ENCODE measurements at places on chromosomes 1 and 21.

- ATAC-seq: no peak
Observed at GRCh38 chr1:77036560-77036959, 169.3 kb downstream of the ST6GALNAC5 start.

GRCh38 chr1:25473653-25474225, 43.0 kb downstream of the MACO1 start:
- peak; percentile 53 for ATAC-seq

DNA sequence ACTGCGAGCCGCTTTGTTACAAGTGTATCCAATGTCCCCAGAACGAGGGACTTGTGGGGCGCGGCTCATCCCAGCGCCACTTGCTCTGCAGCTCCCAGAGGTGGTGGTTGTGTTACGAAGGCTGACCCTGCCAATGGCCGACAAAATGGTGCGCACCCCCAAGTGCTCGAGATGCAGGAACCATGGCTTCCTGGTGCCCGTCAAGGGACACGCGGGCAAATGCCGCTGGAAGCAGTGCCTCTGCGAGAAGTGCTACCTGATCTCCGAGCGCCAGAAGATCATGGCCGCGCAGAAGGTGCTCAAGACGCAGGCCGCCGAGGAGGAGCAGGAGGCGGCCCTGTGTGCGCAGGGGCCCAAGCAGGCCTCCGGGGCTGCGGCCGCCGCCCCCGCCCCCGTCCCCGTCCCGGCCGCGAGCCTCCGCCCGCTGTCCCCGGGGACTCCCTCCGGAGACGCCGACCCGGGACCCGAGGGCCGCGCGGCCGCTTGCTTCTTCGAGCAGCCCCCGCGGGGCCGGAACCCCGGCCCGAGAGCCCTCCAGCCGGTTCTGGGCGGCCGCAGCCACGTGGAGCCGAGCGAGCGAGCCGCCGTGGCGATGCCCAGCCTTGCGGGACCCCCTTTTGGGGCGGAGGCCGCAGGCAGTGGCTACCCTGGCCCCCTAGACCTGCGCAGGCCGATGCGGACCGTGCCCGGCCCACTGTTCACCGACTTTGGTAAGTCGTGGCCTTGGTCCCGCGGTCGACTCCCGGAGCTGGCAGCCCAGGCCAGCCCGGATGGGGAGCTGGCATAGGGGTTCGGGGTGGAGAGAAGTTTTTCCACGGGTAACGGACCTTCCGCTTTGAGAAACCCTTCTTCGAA, at the start of gene DMRTB1:
Gene DMRTB1, plus strand, starts transcription at position 79 of the 855 bp plus-strand sequence. Its CDS starts 55 bp downstream, at position 134.
- no peak for ATAC-seq

GRCh38 chr21:37232274-37233018, 34.7 kb downstream of the VPS26C start:
- no peak for ATAC-seq

DNA sequence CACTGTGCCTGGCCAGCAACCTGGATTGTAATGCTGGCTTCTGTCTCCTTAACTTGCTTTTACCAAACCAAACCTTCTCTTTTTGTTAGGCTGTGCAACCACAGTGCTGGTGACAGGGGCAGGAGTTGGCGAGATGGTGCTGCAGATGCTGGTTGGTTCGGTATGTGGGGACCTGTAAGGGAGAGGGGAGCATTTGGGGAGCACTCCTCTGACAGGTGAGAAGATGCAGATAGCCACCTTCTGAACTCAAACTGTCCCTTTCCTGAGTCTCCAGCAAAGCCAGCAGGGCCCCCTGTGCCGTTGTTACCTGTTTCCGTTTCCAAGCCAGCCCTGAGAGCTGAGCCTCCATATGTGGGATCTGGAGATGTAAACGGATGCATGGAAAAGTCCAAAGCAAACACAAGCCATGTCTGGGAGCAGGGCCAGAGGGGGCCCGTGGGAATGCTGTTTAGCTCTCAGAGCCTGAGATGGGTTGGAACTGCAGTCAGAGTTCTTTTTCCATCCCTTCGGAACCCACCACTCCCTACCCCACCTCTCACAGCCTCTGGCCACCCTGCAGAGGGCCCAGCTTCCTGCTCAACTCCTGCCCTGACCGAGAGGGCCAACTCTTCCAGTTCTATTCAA, 34.0 kb downstream of the ELK4 start:
- no peak for ATAC-seq

DNA sequence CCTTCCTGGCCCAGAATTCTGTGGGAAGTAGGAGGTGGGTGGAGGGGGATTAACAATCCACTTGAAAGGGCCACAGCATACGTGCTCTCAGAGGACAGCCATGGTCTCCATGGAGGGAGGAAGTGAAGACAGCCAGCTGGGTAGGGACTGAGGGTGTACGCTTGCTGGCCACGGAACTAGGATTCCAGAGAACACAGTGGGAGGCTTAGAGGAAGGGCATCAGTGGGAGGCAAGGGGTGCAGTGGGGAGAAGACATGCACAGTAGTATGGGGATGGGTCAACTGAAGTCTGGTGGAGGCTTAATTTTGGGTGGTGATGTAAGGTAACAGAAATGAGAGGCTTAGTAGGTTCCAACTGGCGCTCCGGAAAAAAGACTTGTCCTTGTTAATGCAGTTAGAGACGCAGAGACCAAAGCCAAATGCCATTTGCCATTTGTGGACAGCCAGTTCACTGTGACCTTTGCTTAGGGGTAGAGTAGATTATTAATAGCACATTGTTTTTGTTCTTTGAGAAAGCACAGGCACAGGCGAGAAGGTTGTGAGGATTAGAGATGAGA, 103.0 kb downstream of the ZSCAN20 start:
- ATAC-seq: no peak

GRCh38 chr1:168470901-168471431, 72.8 kb downstream of the XCL2 start:
- no peak for ATAC-seq

DNA sequence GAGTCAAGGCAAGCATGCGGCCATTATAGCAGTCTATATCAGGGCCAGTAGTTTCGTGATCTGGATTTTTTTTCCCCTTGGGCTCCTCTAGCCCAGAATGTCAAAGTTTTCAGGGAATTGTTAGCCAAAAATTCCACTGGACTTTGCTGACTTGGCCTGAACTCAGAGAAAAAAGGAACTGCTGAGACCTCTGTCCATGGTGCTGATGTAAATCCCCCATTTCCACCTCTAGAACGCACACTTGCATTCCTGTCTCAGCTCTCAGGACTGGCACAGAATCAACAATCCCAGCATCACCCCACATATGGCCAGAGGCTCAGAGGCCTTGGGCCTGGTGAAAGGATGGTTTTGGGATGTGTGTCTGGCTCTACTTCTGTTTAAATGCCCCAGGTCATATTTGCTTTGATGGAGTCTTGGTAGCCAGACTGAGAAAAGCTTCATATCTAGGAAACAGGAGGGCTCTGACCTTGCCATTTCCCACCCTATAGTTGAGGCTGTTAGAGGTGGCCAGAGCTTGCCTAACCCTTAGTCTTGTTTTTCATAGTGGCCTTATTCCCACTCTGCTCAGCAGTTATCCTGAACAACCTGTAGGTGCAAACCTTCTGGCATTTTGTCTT, 16.9 kb upstream of the EFCAB14 start:
- ATAC-seq: no peak

Measured in activated CD4-positive, CD25-positive, alpha-beta regulatory T cell treated with anti-CD3 and anti-CD28 coated beads, Interleukin-2, amount 50 U/mL, for 24 hours (primary cell).